ENCODE measurements at places on chromosomes 13 and 19. TPM values are rescaled to one million over a fixed set of nuclear protein-coding genes. Genes with fewer than 3 reads are reported as not detected.

The MAMSTR gene
- 2.4 TPM for total RNA-seq

The ZFP28 gene
- 13.3 TPM for total RNA-seq

The TNNI3 gene
- total RNA-seq: not detected

The BCL2L12 gene
- total RNA-seq: 22.5 TPM

The WDR83 gene
- 22.7 TPM for total RNA-seq

The IZUMO2 gene
- total RNA-seq: not detected

The ATP12A gene
- total RNA-seq: not detected

The ZNF154 gene
- total RNA-seq: 60.6 TPM

The IGFL1 gene
- not detected for total RNA-seq

All from naive thymus-derived CD8-positive, alpha-beta T cell (primary cell).